ENCODE measurements at places on chromosomes 2 and 18. TPM values are rescaled to one million over a fixed set of nuclear protein-coding genes. Genes with fewer than 3 reads are reported as not detected.

The CD8B gene
- not detected for total RNA-seq

The TUBA3E gene
- 11.1 TPM for total RNA-seq

The UPP2 gene
- not detected for total RNA-seq

The ATRAID gene
- total RNA-seq: 132 TPM

The MZT2B gene
- total RNA-seq: 245 TPM

The FBXO36 gene
- total RNA-seq: 0.42 TPM

The PPM1B gene
- total RNA-seq: 22.6 TPM

The TTC32 gene
- 4.5 TPM for total RNA-seq

The NPHP1 gene
- 1.8 TPM for total RNA-seq

The CHRND gene
- not detected for total RNA-seq
